ENCODE measurements at places on chromosomes 4 and X.

- no peak for DNase-seq
Observed at GRCh38 chrX:19735244-19735643, 152.2 kb downstream of the SH3KBP1 start.

GRCh38 chr4:188971125-188971524 lies 831.9 kb downstream of the TRIML1 start:
- DNase-seq, result no peak

GRCh38 chr4:109649872-109650271 lies 53.4 kb downstream of the CASP6 start:
- DNase-seq, result no peak

GRCh38 chr4:145938618-145939440 lies at the start of gene ZNF827:
Gene ZNF827, minus strand, starts transcription at chr4:145938823. Its CDS starts 416 bp downstream, at chr4:145938407.
- peak; percentile 39 for DNase-seq

DNA sequence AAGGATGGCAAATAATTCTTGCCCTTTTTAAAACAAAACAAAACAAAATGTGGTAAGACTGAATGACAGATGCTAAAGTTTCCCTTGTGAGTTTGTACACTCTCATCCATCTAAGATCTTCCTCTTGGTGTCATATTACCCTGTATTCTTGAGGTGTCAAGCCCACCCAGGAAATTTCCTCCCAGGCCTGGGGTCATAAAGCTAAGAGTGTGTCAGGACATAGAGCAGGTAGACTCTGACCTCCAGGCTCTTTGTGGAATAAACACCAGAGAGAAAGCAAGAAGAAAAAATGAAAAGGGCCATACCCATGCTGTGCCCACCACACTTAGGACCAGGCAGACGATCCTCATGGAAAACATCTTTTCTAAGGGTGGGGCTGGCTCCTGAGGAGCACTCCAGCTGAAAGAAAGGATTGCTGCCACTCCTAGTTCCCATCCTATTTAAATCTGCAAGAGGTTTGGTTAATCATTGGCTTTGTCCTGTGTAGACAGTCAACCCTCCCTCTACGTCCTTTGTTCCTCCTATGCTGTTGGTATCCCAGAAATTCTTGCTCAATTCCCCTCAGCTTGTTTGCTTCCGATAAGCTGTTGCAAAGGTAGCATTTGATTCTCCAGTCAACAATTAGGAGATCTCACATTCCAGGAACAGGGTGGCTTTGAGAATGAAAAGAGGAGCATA lies at the start of gene FGA:
TSS of gene FGA (minus strand) at position 414 of the 678 bp plus-strand sequence. CDS start at position 359, 55 bp downstream.
- DNase-seq, result no peak

DNA sequence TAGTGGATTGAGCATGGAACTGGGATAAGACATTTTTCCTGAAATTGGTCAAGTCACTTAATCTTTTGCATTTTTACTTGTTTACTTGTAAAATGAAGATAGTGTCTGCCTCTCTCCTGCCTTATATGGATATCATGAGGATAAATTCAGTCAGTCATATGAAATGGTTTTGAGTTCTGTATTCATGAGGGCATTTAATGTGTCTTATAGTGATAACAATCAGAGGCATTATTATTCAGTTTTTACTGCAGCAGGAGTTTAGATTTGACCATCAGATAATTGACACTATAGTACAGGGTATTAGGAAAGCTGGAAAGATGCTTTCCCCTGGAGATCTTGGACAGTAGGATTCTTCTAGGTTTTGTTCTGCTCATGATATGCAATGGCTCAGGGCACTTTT lies 26.0 kb downstream of the NPNT start:
- no peak for DNase-seq

GRCh38 chr4:79852305-79852730 lies 220.7 kb downstream of the ANTXR2 start:
- DNase-seq, result no peak

DNA sequence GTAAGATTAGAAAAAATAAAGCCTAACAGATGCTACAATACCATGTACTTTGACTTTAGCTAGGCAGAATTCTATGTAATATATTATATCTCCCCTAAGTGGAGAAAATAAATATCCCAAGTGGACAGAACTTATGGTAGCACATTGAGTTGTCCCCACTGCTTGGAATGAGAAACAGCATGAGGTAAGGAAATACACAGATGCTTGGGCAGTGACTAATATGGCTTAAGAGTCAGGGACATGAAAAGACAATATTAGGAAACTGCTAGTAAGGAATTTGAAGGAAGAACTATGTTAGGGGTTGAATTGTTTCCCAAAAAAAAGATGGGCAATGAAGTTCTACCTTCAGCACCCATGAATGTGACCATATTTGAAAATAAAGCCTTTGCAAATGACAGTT lies 2265.1 kb downstream of the PCDH7 start:
- no peak for DNase-seq

GRCh38 chrX:2523911-2524310 lies 23.1 kb upstream of the DHRSX start:
- no peak for DNase-seq

DNA sequence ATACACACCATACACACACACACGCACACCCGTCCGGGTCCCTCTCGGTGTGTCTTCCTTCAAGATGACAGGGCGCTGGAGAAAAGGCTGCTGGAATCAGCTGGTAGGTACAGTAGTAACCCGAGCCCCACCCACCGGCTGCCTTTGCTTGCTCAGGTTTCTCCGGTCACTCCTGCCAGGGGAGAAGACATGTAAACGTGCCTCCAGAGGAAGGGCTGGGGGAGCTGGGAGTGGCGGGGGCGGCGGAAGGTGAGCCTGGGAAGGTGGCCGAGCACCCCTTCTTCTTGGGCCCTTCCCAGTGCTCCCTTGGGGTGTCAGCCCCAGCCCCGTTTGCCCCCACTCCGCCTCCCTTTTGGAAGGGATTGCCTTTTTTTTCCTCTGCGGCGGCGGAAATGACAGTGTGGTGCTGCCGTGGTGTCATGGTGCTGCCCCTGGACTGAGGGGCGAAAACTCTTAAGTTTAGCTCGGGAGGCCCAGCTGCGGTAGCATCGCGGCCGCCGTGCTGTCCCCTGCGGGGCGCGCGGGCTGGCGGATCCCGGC lies at the start of gene MID2:
TSS of gene MID2 (plus strand) at position 169 of the 540 bp plus-strand sequence. CDS start 561 bp downstream, outside the sequence.
- DNase-seq, result peak; percentile 13

- no peak for DNase-seq
Observed at GRCh38 chr4:134490863-134491262, 289.3 kb upstream of the PABPC4L start.

GRCh38 chr4:7648544-7649395 lies 214.0 kb upstream of the PSAPL1 start:
- no peak for DNase-seq

GRCh38 chrX:118538386-118538785 lies 42.8 kb downstream of the DOCK11 start:
- no peak for DNase-seq

DNA sequence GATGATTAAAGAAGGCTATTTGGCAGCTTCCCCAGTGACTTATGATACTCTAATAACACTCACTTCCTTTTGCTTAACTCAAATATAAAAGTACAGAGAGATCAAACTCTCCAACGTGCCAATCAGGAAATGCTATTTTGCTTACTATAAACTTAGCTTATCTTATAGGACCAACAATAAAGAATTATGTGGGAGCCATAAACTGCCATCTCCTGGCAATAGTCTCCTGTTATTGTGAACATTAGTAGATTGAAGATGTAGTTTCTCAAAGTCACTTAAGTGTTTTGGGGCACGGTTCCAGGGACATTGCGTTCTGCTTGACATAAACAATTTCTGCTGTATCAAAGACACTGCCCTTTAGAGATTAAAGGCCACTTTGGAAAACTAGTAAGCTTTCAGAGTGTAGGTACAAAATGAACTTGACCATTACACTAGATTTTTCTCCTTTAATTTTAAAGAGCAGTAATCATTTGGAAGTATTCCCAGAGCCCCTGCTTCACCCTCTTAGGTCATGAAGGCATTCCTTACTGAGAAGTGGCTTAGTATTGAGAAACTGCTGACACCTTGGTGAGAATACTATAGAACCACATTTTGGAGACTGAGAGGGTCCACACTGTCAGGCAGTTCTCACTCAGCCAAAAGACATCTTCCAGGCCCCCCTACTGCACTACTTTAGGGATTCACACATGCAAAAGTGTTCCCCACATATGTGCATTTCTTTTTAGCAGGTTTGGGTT lies 51.9 kb downstream of the MAOA start:
- no peak for DNase-seq

GRCh38 chrX:72060921-72061490 lies 70.7 kb downstream of the RTL5 start:
- no peak for DNase-seq

DNA sequence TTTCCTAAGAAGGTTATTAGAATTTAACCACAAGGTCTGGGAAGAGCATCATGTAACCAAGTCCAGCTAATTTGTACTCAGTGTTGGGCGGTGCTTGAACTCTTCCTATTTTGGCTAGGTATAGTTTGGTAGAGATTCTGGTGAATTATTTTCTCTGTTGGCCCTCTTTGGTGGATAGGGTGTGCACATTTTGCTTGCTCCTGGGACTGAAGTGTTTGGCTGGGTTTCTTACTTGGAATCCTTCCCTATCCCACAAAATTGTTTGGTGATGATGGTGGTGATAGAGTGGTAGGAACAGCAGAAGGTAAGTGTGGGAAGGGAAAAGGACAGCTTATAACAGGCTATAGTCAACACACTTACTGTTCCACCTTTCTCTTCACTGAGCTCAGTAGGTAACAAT lies 194.8 kb upstream of the GPC4 start:
- no peak for DNase-seq

DNA sequence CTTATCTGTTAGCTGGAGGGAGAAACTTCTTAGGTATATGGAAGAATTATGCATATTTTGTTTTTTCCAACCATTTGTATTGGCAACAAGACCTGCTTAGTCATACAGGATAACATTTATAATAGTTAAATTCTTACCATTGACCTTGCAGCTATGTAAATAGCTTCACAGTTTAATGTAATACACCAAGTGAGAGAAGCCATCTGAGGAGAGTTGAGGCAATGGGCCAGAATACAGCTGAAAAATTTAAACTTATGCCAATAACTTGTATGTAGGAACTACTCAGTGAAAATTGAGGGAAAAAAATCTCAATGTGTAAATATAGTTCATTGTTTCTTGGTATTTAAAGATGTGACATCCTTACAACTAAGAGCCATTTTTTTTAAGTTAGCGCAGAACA lies 273.5 kb downstream of the DACH2 start:
- no peak for DNase-seq

- DNase-seq, result no peak
Observed at GRCh38 chr4:141697116-141697515, 60.7 kb downstream of the IL15 start.

DNA sequence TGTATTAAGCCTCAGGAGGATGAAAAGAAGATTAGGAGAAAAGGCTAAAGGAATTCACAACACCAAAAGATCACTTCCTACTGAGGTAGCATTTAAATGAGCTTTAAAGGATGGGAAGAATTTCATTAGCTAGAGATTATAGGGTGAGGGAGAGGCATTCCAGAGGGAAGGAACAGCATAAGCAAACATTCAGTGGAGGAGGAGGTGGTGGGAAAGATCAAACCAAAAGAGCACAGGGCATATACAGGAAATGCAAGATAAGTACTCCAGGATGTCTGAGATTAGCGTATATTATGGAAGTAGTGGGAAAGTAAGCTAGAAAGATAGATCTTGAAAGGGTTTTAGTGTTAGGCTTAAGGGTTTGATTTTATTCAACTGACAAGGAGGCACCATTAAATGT lies 84.8 kb downstream of the COL4A6 start:
- no peak for DNase-seq

GRCh38 chr4:8081621-8082516 lies 76.7 kb downstream of the ABLIM2 start:
- DNase-seq, result no peak

DNA sequence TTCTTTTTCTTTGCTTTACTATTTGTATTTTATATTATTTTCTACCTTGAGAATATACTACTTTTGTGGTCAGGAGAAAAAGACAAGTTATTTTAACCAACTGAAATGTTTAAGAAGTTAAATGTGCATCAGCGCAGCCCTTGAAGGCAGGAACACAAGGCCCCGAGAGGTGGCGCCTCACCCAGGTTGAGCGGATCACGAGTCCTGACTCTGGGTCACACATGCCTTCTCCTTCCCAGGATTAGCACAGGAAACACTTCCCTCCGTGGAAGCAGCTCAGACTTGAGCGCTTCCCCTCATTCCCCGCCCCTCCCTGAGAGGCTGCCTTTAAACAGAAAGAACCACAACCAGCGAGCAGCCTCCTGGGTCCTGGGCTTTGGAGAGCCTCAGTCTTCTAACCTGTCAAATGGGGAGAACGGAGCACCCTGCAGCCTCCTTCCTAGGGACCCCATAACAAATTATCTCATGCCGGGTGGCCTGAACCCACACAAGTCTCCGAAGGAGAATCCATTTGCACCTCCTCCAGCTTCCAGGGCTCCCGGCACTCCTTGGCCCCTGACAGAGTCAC lies 217.6 kb downstream of the AFAP1 start:
- no peak for DNase-seq

GRCh38 chrX:2540426-2540947 lies 39.7 kb upstream of the DHRSX start:
- no peak for DNase-seq

- no peak for DNase-seq
Observed at GRCh38 chrX:35625714-35626113, 172.4 kb upstream of the MAGEB16 start.

GRCh38 chrX:149392921-149393320 lies 112.2 kb downstream of the IDS start:
- DNase-seq, result no peak

- no peak for DNase-seq
Observed at GRCh38 chr4:136328131-136328530, 1204.2 kb downstream of the PCDH18 start.

DNA sequence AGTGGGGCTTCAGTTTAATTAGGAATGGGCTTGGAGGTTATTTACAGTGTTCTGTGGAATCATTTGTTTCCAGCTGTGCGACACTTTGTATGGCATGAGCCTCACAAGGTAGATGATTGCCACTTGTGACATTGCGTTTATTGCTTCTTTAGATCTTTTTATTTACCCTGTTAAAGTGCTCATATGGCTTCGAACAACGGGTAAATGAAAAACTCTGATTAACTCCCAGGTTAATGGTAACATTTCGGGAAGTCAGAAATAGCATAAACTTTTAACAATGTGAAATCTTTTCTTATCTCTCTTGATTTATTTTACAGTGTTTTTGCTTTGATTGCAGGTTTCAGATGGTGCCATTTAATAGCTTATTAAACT lies 494.3 kb downstream of the IDS start:
- no peak for DNase-seq

- DNase-seq, result no peak
Observed at GRCh38 chr4:19304028-19304427, 947.7 kb upstream of the SLIT2 start.

GRCh38 chr4:113368056-113368455 lies 318.6 kb downstream of the ANK2 start:
- DNase-seq, result no peak

- no peak for DNase-seq
Observed at GRCh38 chr4:182938205-182938645, 21.0 kb upstream of the DCTD start.

- DNase-seq, result no peak
Observed at GRCh38 chr4:1305261-1305711, 15.6 kb downstream of the MAEA start.
